ENCODE measurements at places on chromosomes 2 and 18.

DNA sequence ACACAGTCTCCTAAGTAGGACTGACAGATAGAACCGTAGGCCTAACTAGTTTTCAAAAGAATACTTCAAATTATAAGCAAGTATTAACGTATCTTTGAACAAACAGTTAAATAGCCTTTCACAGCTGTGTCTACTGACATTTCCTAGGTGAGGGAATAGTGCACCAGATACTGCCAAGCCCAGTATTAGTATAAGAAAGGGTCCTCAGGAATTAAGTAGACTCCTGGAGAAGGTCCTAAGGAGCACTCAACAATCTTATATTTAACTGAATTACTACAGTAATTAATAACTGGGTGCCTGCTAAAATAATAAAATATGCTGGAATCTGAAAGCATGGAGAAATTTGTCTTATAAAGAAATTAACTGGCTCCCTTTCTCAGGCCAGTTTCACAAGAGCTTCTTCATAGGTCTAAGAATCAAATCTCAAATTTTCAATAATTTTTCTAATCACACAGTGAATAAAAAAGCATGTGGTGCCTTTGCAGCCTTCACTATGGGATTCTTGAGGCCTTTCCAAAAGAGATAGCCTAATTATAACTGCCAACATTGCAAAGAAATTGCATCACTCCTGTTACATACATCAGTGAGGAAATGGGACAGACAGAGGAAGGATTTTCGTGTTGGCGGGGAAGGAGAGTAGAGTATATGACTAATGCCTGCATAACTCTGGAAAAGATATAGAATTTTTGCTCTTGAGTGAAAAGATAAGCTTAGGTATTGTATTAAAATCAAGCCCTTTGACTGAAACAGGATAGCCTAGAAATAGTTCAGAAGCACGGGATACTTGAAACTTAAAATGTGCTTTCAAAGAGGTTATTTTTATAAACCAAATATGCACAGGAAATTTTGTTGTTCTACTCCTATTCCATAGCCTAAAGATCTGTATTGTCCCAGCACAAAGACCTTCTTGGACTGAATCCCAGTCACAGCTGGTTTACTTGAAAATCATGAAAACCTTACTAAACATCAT lies 228.6 kb upstream of the STK17B start:
- DNase-seq, result no peak

DNA sequence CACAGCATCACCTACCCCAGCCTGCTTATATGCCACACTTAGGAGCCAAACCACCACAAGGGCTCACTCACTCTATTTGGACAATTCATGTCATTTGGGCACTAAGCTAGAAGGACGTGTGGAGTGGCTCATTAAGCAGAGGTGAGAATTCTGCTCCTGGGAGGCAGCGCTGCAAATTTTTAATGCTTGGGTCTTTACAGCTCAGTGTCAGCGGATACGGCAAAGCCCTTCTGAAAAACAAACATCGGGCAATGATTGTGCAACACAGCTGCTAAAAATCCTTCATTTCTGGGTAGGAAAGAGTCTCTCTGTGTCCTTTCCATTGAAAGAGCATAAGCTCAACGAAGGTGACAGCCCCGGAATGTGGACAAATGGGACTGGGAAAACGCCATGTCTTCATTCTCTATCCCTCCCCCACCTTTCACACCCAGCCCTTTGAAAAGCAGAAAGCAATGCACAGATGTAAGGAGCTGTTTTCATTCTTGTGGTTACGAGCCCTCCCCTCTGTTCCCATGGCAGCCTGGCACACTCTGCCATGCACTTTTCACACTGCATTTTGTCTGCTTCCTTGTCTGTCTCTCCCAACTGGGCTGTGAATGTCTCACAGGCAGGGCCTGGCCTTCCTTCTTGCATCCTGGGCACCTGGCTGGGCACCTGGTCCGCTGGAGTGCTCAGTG lies 16.0 kb downstream of the TMEM177 start:
- DNase-seq, result no peak

DNA sequence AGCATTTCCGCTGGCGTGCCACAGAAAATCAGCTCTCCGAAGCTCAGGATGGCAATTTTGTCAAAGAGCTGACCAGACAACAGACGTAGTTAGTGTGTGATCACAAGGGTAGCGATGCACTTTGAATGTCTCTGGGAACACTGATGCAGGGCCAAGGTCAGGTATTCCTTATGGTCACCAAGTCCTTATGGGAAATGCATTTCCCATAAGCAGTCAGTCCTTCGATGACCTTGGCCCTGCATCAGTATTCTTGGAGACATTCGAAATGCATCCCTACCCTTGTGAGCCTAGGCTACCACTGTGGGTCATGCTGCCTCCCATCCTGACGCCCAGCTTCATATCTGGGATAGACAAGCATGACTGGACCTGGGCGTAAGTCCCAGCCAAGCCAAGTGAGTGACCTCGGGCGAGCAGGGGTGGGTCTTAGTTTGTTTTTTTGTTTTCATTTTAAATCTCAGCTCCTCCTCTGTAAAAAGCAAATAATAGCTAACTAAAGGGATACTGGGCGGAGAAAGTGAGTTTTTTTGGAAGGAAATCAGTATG lies 13.6 kb downstream of the ABCG5 start:
- DNase-seq, result no peak

GRCh38 chr18:49623571-49623970 lies 61.7 kb downstream of the LIPG start:
- DNase-seq, result no peak

DNA sequence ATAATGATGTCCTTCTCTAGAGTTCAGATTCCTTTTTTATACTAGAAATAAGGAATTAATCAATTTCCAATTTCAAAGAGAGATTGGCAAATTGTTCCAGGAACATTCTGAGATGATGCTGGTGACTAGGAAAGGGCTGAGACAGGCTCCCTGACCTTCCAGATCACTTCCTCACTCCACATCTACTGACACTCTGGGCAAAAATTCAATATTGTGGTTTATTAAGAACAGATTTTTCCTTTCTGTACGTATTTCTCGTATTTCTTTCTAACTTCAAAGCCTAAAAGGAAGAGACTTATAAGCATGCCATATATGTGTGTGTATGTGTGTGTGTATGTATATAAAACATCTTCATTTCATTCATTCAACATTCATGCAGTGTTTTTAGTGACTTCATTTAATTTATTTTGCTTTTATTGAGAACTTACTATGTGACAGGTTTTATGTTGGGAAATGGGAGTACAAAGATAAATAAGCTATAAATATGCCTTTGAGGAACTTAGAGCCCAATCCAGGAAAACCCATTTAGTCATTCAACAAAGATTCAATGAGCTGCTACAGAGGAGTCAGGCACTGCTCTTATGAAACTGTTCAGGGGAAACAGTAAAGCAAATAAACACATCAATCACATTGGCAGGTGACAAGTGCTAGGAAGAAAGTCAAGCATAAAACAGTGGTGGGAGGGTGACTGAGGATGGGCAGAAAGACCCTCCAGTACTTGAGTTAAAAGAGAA lies 137.9 kb downstream of the RDH14 start:
- no peak for DNase-seq

DNA sequence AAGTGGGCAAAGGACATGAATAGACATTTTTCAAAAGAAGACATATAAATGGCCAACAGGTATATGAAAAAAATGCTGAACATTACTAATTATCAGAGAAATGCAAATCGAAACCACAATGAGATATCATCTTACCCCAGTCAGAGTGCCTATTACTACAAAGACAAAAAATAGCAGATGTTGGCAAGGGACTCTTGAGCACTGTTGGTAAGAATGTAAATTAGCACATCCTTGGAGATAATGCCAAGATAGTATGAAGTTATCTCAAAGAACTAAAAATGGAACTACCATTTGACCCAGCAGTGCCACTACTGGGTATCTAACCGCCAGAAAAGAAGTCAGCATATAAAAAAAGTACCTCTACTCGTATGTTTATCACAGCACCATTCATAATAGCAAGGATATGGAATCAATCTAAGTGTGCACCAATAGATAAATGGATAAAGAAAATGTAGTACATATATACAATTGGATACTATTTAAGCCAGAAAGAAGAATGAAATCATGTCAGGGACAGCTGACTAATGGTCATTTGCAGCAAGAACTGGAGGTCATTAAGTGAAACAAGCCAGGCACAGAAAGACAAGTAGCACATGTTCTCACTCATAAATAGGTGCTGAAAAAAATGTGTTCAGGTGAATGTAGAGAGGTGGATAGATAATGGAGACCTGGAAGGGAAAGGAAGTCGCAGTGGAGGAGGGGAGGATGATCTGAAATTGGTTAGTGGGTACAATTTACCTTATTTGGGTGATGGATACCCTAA lies 141.7 kb upstream of the B3GNT2 start:
- no peak for DNase-seq

- DNase-seq, result no peak
Observed at GRCh38 chr2:39370101-39370500, 67.0 kb downstream of the MAP4K3 start.

GRCh38 chr18:9631814-9632496 lies 17.6 kb upstream of the PPP4R1 start:
- no peak for DNase-seq
